Uterus (tissue), 4 donors: ENCODE measurements at places on chromosomes 5 and 9. TPM values are rescaled to one million over a fixed set of nuclear protein-coding genes. Genes with fewer than 3 reads are reported as not detected.

DNA sequence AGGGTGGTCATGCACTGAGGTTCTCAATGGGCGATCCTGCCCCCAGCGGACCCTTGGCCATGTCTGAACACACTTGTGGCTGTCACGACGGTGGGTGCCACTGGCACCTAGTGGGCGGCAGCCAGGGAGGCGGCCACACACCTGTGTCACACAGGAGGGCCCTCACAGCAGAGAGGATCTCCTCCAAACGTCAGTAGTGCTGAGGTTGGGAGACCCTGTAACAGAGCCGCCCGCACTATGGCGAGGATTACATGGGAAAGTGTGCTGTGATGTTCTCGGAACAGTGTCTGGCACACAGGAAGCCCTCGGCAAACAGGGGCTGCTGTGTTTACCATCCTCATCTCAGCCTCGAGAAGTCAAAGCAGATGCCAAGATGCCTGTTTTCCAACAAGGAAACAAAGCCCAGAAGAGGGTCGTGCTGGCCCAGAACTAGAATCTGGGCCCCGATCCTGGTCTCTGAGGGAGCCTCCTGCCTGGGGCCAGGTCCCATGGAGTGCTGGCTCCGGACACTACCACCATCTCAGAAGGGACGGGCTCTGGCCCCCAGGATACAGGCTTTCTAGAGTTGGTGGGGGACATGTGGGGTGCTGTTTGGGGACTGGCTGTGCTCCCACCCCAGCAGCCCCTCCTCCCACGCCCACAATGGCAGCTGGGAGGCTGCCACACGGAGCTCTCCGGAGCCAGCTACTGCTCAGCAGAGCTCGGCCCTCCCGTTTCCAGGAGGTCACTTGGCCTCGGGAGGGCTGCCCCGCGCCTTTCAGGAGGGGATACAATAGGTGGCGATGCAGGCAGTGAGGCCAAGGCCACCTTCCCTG lies 48.2 kb downstream of the DBH start:
- H3K4me3 ChIP-seq: no peak overlapping the region
- no peaks in the 10 kb centered on the region for H3K4me1 ChIP-seq
- H3K36me3 ChIP-seq: no peaks in the 10 kb centered on the region
- no peaks in the 10 kb centered on the region for H3K27me3 ChIP-seq
- no peak overlapping the region for H3K27ac ChIP-seq

F12 gene
- total RNA-seq: not detected

CMBL gene
- 15.5 TPM for total RNA-seq

GRCh38 chr5:179127136-179128040 lies 67.2 kb downstream of the ZNF354C start:
- no peak overlapping the region for H3K27ac ChIP-seq
- no peaks in the 10 kb centered on the region for H3K4me1 ChIP-seq
- no peaks in the 10 kb centered on the region for H3K36me3 ChIP-seq
- H3K4me3 ChIP-seq: no peak overlapping the region
- DNase-seq: no peak
- H3K27me3 ChIP-seq: no peaks in the 10 kb centered on the region

GFI1B gene
- not detected for total RNA-seq

GRCh38 chr9:100056561-100056960 lies 42.2 kb downstream of the ERP44 start:
- H3K27ac ChIP-seq: no peak overlapping the region
- H3K36me3 ChIP-seq: no peaks in the 10 kb centered on the region
- H3K4me1 ChIP-seq: no peaks in the 10 kb centered on the region
- H3K4me3 ChIP-seq: no peak overlapping the region
- no peaks in the 10 kb centered on the region for H3K27me3 ChIP-seq

- no peaks in the 10 kb centered on the region for H3K36me3 ChIP-seq
- no peaks in the 10 kb centered on the region for H3K27me3 ChIP-seq
- no peak overlapping the region for H3K4me3 ChIP-seq
- peaks cover 15% of the 10 kb centered on the region for H3K4me1 ChIP-seq
Measured at GRCh38 chr9:128084746-128085145, 16.7 kb downstream of the SLC25A25 start.

GRCh38 chr9:72911247-72911775 lies 41.5 kb downstream of the ALDH1A1 start:
- H3K4me1 ChIP-seq: no peaks in the 10 kb centered on the region
- no peaks in the 10 kb centered on the region for H3K36me3 ChIP-seq
- H3K27me3 ChIP-seq: no peaks in the 10 kb centered on the region
- H3K4me3 ChIP-seq: no peak overlapping the region
- no peak overlapping the region for H3K27ac ChIP-seq

FABP6 gene
- 0.76 TPM for total RNA-seq

- H3K4me1 ChIP-seq: no peaks in the 10 kb centered on the region
- no peaks in the 10 kb centered on the region for H3K36me3 ChIP-seq
- no peak overlapping the region for H3K27ac ChIP-seq
- no peak for DNase-seq
- H3K27me3 ChIP-seq: no peaks in the 10 kb centered on the region
- H3K4me3 ChIP-seq: no peak overlapping the region
Measured at GRCh38 chr5:16944816-16945562, 8.9 kb upstream of the MYO10 start.

DNA sequence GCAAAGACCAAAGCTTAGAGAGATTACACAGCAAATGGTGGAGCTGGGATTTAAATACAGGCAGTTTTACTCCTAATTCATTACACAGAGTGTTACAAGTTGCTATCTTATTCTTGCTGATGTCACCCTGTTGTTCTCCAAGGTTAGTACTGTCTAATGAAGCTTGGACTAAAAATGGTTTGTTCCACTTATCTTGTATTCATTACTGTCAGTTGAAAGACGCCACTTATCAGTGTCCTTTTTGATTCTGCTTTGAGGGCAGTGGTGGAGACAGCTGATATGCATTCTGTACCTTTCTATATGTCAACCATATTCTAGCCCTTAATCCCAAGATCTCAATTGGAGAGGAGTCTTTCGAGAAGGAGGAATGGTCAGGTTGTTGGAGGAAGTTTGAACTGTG lies 14.0 kb upstream of the DENND4C start:
- no peak overlapping the region for H3K27ac ChIP-seq
- no peak overlapping the region for H3K4me3 ChIP-seq
- no peak for DNase-seq
- no peaks in the 10 kb centered on the region for H3K36me3 ChIP-seq
- no peaks in the 10 kb centered on the region for H3K27me3 ChIP-seq

LCN15 gene
- total RNA-seq: not detected

GRCh38 chr9:81902196-81902595 lies 26.0 kb upstream of the SPATA31D4 start:
- H3K36me3 ChIP-seq: no peaks in the 10 kb centered on the region
- no peaks in the 10 kb centered on the region for H3K4me1 ChIP-seq
- H3K27ac ChIP-seq: no peak overlapping the region

FOXI1 gene
- total RNA-seq: not detected

GRCh38 chr9:21558615-21559401 lies 76.7 kb upstream of the IFNE start:
- H3K4me3 ChIP-seq: peak overlapping the region; percentile 39
- DNase-seq: no peak
- no peaks in the 10 kb centered on the region for H3K36me3 ChIP-seq

DBH gene
- total RNA-seq: not detected

C5orf52 gene
- not detected for total RNA-seq

GRCh38 chr9:109246533-109246932 lies 74.3 kb downstream of the EPB41L4B start:
- H3K4me3 ChIP-seq: no peak overlapping the region
- no peaks in the 10 kb centered on the region for H3K36me3 ChIP-seq

- DNase-seq: no peak
- no peak overlapping the region for H3K4me3 ChIP-seq
- H3K27ac ChIP-seq: no peak overlapping the region
Measured at GRCh38 chr5:123921193-123921592, 409.2 kb downstream of the CSNK1G3 start.

MYOZ3 gene
- total RNA-seq: not detected

DNA sequence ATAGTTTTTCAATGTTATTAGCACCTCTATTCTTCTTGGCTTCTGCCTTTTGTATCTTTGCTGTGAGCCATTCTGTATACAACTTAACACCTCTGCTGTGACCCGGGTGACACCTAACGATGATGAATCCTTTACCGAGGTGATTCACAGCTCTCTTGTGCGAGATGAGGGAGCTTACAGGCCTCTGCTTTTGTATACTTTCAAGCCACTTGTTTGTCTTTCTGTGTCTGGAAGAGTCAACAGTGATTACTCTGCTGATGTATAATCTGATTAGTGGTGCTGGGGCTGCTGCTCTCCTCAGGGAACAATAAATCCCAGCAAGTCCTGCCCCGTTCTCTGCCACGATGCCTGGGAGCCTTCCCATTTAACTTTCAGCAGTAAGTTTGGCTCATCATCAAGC lies 442.9 kb upstream of the SGCD start:
- H3K27me3 ChIP-seq: no peaks in the 10 kb centered on the region

DNA sequence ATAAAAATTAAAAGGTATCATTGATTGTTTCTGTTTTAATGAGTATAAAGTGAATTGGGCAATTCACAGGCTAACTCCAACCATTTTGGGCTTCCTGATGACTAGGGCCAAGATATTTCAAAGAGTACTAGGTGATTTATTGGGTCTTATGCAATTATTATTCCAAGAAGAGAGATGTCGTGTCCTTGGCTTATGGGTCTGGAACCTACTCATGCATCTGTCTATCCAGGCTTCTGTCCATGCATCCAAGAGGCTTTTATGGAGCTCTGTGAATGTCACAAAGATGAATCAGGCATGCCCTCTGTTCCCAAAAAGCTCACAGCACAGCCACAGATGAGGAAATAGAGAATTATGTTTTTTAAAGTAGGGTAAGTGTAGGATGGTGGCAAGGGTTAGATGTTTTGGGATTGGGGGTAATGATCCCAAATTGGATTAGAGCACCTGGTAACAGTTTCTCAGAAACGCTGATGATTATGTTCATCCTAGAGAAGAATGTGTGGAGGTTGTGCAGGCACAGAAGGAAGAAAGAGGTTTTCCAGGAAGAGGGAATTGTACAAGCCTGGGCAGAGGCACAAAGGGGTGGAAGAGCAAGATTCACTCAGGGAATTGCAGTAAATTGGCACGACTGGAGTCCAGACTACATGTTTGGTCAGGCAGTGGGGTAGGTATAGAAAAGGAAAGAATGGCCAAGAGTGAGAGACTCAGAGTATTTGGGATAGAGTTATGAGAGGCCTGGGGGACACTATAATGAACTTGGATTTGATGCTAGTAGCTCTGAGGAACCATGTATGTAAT lies 83.0 kb upstream of the TNC start:
- H3K36me3 ChIP-seq: no peaks in the 10 kb centered on the region
- H3K4me3 ChIP-seq: no peak overlapping the region
- DNase-seq: no peak
- peak overlapping the region; percentile 64 for H3K27ac ChIP-seq
